Stimulated activated CD8-positive, alpha-beta memory T cell treated with anti-CD3 and anti-CD28 coated beads, Interleukin-7, amount 100 ng/mL, for 24 hours (primary cell): ENCODE measurements at places on chromosomes 3 and 15.

- no peak for DNase-seq
These were observed 11.8 kb upstream of the BCL2L10 start for GRCh38 chr15:52124270-52124880.

DNA sequence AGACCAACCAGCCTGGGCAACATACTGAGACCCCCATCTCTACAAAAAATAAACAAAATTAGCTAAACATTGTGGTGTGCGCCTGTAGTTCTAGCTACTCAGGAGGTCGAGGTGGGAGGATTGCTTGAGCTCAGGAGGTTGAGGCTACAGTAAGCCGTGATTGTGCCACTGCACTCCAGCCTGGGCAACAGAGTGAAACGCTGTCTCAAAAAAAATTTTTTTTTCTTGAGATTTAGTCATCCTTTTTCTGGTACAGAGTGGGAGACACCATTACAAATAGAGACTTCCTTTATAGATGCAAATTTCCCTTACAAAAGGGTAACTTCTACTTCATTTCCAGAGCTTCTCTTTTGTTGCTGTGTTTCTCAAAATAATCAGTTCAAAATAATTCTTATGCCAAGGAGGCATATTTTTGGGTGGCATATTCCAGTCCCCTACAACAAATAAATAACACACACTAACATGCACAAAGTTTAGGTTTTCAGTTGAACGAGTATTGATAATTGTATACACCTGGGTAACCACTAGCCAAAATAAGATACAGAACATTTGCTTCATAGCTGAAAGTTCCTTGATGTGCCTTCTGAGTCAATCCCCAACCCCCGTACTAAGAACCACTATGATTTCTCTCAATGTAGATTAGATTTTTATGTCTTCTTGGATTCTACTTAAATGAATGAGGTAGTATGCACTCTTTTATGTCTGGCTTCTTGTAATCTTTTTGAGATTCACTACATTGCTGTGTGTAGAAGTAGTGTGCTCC lies 248.9 kb upstream of the PROK2 start:
- DNase-seq = no peak

DNA sequence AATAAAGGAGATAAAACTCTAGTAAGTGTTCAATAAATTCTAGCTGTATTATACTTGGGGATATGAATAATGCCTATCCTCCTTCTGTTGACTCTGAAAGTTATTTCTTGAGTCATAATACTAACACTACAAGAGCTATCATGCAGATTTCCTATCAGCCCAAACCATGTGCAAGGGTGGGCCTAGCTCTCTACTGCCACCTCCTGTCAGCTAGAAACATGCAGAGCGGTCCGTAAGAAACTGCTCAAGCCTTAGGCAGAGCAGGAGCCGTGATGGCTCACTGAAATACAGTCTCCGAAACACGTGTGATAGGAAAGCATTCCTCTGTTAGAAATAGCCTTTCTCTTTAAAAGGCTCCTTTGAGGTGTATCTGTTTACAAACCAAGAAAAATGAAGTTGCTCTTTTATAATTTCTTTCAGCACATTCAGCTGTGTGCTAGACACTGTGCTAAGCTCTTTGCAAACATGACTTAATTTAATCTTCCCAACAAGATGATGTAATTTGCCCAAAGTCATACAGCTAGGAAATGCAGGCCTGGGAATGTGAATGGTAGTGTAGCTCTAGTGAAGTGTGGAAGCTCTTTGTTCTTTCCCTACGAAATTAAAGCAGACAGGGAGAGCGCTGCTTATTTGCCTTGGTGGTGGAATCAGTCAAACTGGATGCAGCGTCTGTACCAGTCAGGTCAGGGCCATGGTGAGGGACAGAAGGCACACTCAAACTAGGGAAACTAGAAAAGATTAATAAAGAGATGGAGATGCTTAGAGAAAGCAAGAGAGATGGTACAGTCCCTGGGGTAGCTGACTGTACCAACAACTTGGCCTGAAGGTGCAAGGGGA lies 43.1 kb downstream of the MTHFS start:
- peak; percentile 30 for DNase-seq

DNA sequence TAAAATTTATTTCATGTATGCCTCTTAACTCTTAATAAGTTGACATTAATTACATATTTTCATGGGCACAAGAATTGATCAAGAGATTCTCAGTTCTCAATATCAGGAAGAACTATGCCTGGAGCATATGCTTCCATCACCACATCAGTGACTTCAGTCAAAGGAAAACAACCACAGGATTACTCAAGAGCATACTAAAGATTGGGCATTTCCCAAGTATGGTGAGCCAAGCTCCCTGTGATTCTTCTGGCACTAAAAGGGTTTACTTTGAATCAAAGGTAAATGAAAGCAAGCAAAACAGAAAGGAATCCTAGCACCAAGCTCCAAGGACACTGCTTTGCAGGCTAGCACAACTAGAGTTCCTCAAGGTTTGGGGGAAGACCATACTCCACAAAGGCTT lies 44.6 kb downstream of the FMN1 start:
- DNase-seq = no peak

- DNase-seq = no peak
These were observed 151.9 kb upstream of the UBE2E1 start for GRCh38 chr3:23653647-23654525.

- no peak for DNase-seq
These were observed 68.2 kb downstream of the RYR3 start for GRCh38 chr15:33378866-33379480.

- no peak for DNase-seq
These were observed 12.4 kb downstream of the CIB1 start for GRCh38 chr15:90221246-90221900.

- no peak for DNase-seq
These were observed 73.2 kb downstream of the ST8SIA2 start for GRCh38 chr15:92466834-92467233.
